ENCODE measurements at places on chromosomes 1 and 21.

- no peak for DNase-seq
These were observed 73.5 kb downstream of the ATF6 start for GRCh38 chr1:161839591-161839990.

GRCh38 chr21:31974454-31974985, 101.7 kb downstream of the HUNK start:
- no peak for DNase-seq

GRCh38 chr1:195664628-195665027, 943.6 kb downstream of the KCNT2 start:
- no peak for DNase-seq

DNA sequence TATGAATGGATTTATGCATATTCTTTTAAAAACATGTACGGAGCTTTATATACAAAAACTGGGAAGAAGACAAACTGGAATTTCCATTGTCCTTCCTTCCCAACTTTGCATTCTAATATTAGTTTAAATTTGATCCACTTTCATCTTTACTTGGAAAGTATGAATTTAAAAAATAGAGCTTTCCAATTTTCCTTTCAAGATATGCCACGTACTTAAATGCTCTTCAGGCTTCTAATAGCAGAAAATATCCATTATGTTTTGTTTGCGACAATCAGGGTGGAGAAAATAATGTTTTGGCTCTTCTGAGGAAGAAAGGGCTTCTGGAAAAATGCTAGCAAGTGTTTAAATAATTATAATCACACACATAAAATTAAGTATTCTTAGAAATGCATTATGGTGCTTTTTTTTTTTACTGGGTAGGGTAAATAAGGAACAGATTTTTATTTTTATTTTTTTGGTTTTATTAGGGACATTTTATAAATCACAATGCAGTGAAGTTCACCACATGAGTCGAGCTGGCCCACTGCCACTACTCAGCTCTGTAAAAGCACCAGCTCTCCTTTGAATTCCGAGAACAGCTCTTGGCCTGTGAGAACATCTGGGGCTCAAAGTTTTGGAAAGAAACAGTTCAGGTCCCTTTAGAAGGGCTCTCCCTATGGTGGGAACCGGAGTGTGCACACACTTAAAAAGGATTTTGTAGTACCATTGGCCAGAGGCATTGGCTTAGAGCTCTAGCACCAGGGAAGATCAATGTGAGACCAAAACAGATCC, 287.4 kb upstream of the LYPLAL1 start:
- DNase-seq = no peak

- DNase-seq = peak; percentile 75
These were observed at the start of gene THBS3 for GRCh38 chr1:155207806-155208540. Gene THBS3, minus strand, starts transcription at chr1:155207897. Its CDS starts 21 bp downstream, at chr1:155207876.

- peak; percentile 36 for DNase-seq
These were observed 124.8 kb downstream of the AK5 start for GRCh38 chr1:77406661-77407060.

- DNase-seq = no peak
These were observed 10.6 kb downstream of the APCS start for GRCh38 chr1:159598196-159598595.

GRCh38 chr1:21871943-21872342, 59.9 kb downstream of the LDLRAD2 start:
- no peak for DNase-seq

DNA sequence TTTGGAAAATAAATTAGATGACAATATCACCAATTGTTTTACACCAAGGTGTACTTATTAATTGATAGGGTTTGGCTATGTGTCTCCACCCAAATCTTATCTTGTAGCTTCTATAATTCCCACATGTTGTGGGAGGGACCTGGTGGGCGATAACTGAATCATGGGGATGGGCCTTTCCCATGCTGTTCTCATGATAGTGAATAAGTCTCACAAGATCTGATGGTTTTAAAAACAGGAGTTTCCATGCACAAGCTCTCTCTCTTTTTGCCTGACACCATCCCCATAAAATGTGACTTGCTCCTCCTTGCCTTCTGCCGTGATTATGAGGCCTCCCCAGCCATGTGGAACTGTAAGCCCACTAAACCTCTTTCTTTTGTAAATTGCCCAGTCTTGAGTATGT, 131.0 kb upstream of the LMO4 start:
- DNase-seq = no peak

DNA sequence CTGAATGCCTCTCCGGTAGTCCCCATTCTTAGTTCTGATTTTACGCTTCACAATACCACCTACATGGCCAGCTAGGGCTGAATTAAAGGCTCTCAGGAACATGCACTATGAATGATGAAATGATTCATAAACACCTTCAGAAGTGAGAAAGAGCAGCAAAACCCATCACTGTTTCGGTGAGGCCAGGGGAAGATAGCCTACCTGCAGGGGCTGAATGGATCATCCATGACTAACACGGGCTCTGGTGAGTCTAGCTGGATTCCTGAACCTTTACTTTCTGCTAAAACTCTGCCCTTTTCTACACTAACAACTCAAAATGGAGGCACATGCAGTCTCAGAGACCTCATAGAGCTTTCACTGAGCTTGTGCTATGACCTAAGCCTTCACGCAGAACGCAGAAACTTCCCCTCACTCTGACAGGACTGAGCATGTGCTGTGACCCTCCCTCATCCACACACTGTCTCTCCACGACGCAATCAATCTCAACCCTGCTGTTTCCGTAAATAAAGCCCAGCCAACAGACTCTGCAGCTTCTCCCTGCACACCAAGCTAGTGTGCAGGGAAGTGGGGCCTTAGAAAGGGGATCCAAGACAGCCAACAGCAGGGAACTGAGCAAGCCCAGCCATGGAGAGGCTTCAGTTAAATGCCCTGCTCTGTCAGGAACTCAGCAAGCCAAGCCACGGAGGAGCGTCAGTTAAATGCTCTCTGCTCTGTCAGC, 207.8 kb downstream of the SLC45A1 start:
- peak; percentile 97 for DNase-seq

DNA sequence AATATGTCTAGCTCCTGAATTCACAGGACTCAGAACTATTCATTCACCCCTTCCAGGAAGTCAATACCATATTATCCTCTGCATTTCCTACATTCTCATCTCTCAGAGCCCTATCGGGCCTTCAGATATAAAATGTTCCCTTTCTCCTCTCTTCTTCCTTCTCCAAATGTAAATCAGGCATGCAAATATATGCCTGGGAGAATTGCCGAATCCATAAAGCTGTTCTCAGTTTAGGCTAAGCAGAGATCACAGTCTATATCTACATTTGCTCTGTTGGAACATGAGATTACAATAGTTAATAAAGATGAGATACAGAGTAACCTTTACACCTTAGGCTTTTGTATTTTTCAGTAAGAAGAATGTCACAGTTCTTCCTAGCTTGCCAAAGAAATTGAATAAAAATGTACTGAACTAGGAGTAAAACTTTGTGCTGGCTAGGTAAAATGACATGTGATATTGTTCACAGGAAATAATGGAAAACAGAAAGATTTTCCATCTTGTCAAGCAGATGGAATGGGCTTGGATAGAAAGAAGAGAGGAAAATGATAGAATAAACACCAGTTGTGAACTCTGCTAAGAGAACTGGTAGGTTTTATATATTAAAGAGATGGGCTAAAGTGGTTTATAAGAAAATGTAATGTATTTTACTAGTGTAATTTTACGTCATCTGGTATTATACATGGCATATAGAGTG, 161.5 kb downstream of the NRIP1 start:
- DNase-seq = no peak

GRCh38 chr1:228143480-228144192, 3.6 kb downstream of the GUK1 start:
- no peak for DNase-seq

Data from NCI-H2081 (cell line).